ENCODE measurements at places on chromosomes 13 and 19.

DNA sequence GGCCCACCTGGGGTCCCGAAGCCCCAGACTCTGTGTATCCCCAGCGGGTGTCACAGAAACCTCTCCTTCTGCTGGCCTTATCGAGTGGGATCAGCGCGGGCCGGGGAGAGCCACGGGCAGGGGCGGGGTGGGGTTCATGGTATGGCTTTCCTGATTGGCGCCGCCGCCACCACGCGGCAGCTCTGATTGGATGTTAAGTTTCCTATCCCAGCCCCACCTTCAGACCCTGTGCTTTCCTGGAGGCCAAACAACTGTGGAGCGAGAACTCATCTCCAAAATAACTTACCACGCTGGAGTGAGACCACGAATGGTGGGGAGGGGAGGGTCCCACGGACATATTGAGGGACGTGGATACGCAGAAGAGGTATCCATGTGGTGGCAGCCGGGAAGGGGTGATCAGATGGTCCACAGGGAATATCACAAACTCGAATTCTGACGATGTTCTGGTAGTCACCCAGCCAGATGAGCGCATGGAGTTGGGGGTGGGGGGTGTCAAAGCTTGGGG is 1.0 kb upstream of the ICAM5 start:
- peak; percentile 51 for DNase-seq

DNA sequence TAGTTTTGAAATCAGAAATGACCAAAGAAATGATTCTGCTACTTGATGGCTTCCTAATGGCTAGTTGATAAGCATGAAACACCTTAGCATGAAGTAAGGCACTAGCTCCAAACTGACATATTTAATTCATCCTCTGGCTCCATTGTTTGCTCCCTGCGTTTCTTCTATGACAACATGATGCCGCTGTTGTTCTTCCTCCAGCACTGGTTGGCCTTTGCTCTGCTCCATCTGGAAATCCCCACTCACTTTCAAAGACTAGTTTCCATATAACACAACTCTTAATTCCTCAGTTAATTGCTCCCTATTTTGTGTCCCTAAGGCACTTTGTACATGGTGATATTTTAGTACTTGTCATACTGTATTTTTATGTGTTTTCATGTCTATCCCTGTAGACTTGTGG is 151.6 kb downstream of the GPC6 start:
- DNase-seq, result peak; percentile 15

- DNase-seq, result no peak
Measured at GRCh38 chr19:40688309-40688708, 2.1 kb downstream of the NUMBL start.

- DNase-seq, result no peak
Measured at GRCh38 chr13:108827646-108828045, 198.2 kb downstream of the MYO16 start.

GRCh38 chr19:55261671-55262126 is 2.9 kb upstream of the PPP6R1 start:
- DNase-seq, result no peak

DNA sequence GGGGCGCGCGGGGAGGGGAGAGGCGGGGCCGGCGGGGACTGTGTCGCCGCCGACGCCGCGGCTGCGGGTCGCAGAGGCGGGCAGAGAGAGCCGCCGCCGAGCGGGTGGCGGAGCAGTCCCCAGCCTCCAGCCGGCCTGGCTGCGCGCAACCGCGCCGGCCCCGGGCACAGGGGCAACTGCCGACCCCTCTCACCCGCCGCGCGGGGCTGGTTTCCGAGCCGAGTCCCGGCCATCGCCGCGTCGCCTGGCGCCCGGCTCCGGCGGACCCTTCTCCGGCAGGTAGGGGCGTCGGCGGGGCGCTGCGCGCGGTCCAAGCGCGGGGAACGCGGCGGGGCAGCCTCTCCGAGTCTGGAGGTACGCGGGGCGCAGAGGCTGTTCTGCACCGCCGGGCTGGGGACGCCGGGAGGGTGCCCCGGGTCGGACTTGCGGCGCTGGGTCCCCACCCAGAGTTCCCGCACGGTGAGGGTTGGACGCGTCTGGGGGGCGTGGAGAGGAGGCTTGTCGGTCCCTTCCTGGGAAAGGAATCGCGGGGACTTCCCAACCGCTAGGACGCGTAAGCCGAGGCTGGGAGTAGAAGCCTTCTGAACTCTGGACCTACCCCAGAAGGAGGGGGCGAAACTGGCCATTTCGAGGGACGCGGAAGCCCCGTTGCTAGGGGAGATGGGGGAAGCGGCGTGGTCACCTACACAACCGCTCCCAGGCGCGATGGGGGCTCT is 133.6 kb upstream of the MYO16 start:
- no peak for DNase-seq

- DNase-seq, result no peak
Measured at GRCh38 chr13:106299621-106300020, 235.8 kb downstream of the EFNB2 start.

DNA sequence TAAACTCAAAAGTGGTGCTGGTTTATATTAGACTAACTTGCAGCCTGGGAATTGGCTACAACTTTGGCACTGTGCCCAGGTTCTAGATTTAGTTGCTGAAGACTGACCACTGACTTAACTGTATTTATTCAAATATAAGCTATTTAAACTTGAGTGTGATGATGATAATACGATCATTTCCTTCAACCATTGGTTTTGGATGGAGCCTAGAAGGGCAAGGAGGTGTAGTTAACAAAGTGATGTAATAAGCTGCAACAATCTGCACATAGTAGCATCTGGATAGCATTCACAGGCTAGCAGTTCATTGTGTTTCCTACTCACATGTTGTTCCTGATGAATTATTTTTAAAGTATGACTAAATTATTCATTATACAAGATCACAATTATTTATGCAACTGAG is 55.2 kb upstream of the DACH1 start:
- DNase-seq, result no peak

- no peak for DNase-seq
Measured at GRCh38 chr19:10036601-10037071, 23.4 kb downstream of the RDH8 start.

GRCh38 chr19:5293612-5294378 is 46.8 kb downstream of the PTPRS start:
- no peak for DNase-seq

DNA sequence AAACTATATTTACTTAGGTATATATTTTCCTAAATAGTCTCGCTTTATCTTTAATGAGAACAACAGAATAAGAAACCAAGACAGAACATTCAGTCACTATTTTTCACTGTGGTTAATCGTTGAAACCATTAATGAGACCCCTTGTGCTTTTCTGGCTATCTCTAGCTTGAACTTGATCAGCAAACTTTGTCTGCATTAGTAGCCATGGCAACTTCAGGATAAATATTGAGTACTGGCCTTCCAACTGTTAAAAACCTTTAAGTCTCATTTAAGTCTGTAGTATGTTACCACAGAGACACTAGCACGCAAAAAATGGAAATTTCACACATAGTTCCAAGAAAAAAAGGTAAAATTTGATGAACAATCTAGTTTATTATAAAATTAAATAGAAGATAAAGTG is 946.0 kb downstream of the SLITRK5 start:
- no peak for DNase-seq

DNA sequence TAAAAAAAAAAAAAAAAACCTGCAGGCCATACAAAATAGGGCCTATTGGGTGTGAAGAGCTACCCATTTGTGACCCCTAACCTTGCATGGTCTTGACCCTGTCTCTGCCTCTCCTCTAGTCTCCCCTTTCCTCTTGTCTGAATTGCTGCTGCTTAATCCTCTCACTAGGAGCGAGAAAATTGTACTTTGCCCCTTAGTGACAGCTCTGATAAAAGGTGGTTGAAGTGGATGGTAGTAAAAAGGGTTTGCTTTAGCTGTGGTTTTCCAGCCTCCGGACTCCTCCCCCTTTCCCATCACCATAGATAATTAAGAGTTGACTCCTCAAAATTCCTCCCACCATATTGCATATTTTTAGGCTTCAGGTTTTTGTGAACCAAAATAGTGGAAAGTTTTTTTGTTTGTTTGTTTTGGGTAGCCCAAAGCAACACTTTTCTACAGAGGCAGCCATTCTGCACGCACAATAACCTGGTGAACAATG is 23.5 kb downstream of the ACTN4 start:
- no peak for DNase-seq

- DNase-seq, result no peak
Measured at GRCh38 chr13:29529754-29530153, 65.7 kb downstream of the SLC7A1 start.

DNA sequence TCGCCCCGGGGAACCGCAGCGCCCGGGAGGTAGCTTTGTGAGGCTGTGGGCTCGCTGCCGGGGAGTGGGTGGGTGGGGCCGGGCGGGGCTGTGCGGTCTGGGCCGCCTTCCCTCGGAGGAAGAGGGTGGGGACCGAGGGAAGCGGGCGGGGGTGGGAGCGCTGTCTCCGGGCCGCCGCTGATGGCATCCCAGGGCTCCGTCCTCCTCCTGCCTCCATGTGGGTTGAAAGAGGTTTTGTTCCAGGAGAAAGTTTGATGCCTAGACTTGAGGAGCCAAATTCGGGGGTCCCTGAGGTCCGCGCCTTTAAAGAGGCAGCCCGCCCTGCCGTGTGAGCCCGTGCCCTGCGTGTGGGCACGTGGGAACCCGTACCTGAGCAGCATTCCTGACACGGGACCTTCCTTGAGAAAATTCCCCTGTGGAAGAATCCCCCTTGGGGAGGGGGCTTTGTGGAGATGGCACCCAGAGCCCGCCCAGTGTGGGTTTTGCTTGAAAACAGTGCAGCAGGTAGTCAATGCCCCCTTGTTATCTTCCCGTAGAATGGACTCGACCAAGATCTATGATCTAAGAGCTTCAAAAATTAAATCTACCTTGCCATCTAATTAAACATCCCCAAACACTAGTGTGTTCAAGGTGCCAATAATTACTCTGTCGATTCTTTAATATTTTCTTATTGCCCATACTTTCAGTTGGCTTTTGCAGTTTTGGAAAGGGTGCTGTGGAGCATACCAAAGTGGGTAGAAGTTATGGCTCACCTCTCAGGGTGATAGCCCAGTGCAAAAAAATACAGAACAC is 107.8 kb downstream of the RXFP2 start:
- no peak for DNase-seq

DNA sequence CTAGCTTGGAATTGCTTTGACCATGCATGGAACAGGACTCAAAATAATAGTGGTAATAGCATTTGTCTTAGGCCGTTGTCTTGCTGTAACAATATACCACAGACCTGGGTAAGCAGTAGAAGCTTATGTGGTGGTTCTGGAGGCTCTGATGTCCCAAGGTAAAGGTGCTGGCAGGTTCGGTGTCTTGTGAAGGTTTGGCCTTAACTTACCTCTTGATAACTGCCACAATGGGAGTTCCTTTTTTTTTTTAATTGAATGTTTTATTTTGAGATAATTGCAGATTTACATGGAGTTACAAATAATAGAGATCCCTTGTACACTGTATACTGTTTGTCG is 5.8 kb downstream of the RPL21 start:
- DNase-seq, result no peak

GRCh38 chr19:5304486-5304885 is 36.1 kb downstream of the PTPRS start:
- no peak for DNase-seq

- peak; percentile 73 for DNase-seq
Measured at GRCh38 chr13:96053003-96053703, at the start of gene UGGT2. Gene UGGT2, minus strand, starts transcription at chr13:96053401. Its CDS starts 89 bp downstream, at chr13:96053312.

- DNase-seq, result no peak
Measured at GRCh38 chr13:41833831-41834230, 127.1 kb downstream of the VWA8 start.

- no peak for DNase-seq
Measured at GRCh38 chr13:109012115-109012514, 382.7 kb downstream of the MYO16 start.

GRCh38 chr13:25990801-25991200 is 61.0 kb downstream of the SHISA2 start:
- DNase-seq, result no peak

DNA sequence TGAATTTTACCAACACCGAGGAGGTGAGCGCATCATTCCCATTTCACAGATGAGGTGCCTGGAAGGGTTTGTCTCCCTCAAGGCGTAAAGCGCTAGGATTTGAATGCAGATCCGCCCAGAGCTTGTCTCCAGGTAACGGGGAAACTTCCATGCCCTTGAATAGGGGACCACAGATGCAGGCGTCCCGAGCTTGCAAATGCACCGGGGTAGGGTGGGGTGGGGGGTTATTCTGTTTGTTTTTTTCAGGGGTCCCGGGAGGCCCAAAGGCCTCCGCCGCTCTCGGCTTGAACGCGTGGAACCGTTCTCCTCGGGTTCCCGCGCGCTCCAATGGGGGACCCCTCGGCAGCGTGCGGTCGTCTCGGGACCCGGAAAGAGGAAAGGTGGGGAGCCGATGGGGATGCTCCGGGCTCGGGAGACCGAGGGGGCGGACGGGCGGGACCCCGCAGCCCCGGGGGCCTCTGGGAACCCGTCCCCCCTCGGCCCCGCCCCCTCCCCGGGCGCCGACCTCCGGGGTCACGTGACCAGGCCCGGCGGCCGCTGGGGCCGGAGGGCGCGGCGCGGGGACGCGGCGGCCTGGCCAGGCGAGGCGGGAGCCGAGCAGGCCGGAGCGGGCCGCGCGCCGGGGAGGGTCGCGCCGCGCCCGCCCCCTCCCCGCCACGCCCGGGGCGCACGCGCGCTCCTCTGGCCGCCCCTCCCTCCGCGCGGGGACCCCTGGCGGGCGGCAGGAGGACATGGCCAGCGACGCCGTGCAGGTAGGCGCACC is at the start of gene PKN1:
Gene PKN1 (plus strand): TSS at position 516 of the 763 bp plus-strand sequence. CDS start 216 bp downstream, at position 732.
- peak; percentile 19 for DNase-seq

DNA sequence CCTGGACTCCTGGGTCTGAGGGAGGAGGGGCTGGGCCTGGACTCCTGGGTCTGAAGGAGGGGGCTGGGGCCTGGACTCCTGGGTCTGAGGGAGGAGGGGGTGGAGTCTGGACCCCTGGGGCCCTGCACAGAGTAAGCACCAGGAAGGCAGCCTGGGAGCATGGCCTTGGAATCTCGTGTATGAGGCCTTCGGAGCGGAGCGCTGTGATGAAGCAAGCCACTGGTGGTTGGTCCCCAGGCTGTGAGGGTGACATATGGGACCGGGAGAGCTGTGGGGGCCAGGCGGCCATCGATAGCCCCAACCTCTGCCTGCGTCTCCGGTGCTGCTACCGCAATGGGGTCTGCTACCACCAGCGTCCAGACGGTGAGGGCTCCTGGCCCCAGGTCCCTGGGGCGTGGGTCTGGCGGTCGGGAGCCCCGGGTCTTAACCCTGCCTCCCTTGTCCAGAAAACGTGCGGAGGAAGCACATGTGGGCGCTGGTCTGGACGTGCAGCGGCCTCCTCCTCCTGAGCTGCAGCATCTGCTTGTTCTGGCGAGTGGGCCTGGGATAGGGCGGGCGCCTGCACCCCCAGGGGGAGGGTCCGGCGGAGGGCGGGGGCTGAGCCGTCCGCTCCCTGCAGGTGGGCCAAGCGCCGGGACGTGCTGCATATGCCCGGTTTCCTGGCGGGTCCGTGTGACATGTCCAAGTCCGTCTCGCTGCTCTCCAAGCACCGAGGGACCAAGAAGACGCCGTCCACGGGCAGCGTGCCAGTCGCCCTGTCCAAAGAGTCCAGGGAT is 918 bp downstream of the TMEM190 start:
- DNase-seq, result no peak

DNA sequence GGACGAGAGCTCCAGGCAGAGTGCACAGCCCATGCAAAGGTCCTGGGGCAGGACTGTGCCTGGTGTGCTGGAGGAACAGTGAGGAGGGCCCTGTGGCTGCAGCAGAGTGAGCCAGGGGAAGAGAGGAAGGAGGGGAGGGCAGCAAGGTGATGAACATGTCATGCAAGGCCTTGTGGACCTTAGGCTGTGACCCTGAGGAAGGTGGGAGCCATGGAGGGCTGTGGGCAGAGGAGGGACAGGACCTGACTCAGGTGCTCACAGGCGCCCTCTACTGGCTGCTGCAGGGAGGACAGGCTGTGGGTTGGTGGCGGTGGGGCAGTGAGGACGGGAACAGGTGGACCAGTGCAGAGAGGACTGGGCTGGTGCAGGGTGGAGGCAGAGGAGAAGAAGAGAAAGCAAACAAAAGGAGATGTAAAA is 170.3 kb downstream of the PTPRS start:
- DNase-seq, result no peak

Data from NCI-H1048 (cell line).